ENCODE measurements at places on chromosomes 16 and 17.

- no peak for DNase-seq
Measured at GRCh38 chr16:14427371-14427948, 202.6 kb downstream of the PARN start.

- no peak for DNase-seq
Measured at GRCh38 chr17:33057564-33057963, 65.9 kb downstream of the SPACA3 start.

GRCh38 chr17:3798273-3799180 lies 2.5 kb downstream of the ITGAE start:
- DNase-seq = no peak

DNA sequence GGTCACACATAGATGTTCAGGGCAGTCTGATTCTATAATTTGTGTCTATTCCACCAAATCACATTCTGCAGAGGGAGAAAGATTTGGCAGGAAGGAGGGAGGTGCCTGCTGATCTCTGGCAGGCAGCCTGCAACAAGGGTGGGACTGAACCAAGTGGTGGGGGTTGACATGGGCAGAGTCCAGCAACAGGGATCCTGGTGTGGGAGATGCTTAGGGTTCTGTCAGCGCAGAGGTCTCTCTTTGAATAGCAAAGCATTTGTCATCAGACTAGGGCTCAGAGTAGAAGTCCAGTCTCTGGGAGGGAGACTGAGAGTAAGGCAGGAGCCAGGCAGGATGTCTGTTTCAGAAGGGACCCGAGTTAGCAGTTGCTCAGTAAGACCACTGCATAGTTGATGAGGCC lies 94.6 kb downstream of the UTP18 start:
- no peak for DNase-seq

- no peak for DNase-seq
Measured at GRCh38 chr16:28087675-28088300, 24.3 kb upstream of the GSG1L start.

- no peak for DNase-seq
Measured at GRCh38 chr17:79979816-79980215, 55.9 kb downstream of the TBC1D16 start.

DNA sequence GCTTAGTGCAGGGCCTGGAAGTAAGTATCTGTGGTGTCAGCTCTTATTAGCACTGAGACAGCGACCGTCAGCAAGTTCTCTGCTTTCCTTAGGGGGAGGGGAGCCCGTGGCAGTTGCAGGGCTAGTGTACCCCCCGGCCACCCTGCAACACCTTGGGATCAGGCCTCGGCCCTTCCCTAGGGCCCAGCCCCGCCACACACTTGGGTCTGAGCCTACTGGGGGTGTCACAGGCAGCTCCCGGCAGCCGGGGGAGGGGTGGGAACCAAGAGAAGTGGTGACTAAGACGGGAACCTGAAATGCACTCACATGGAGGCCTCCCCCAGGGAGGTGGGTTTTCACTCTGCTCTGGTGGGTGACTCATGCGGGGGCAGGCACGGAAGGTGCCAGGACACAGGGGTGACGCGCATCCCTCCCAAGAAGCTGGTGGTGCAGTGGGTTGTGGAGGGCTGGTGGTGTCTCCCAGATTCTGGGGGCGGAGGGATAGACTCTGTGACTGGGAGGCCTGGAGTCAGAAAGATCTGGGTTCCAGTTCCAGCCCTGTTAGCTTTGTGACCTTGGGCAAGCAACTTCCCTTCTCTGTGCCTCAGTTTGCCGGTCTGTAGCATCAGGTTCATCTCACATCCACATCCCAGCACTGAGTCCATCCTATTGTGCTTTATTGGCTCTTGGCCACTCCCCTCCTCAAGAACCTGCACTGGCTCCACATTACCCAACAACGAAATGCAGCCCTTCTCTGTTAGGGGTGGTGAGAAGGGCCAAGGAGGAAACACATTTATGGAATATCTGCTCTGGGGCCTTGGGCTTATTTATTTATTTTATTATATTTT lies 44.5 kb downstream of the LAT start:
- peak; percentile 93 for DNase-seq

DNA sequence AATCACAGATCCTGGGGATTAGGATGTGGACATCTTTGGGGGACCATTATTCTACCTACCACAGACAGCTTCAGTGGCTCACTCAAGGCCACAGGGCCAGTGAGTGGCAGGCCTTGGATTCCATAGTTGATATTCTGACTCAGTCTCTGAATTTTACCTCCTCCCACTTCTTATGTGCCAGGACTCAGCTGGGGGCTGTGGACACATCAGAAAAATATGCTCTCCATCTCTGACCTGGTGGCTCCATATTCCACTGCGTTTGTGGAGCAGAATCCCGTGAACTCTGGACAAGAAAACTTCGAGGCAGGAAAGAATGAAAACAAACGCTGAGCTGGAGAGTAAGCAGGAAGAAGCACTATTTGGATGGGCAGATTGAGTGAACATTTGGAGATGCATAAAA lies 301.8 kb upstream of the MAF start:
- DNase-seq = no peak

- no peak for DNase-seq
Measured at GRCh38 chr17:48981927-48982539, 13.6 kb upstream of the GIP start.

DNA sequence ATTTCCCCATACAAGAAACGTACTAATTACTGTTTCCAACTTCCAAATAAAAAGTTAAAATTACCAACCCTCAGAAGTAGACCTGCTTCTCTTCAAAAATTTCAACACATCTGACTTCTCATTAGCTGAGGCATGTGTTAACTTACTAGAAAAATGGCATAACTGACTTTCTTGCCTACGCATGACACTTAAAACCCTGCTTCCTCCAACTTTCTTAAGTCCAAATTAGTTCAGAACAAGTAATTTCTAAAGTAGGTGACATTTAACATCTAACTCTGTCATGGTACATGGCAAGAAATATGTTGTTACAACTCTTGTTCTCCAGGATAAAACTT lies 6.7 kb downstream of the USP7 start:
- no peak for DNase-seq

GRCh38 chr17:15966879-15967248 lies 21.9 kb downstream of the ADORA2B start:
- DNase-seq = no peak

GRCh38 chr16:3857189-3858043 lies 23.1 kb downstream of the CREBBP start:
- DNase-seq = no peak
